ENCODE measurements at places on chromosomes 1 and 21.

- peak; percentile 84 for DNase-seq
Observed at GRCh38 chr1:33180226-33180910, 1.5 kb downstream of the TRIM62 start.

DNA sequence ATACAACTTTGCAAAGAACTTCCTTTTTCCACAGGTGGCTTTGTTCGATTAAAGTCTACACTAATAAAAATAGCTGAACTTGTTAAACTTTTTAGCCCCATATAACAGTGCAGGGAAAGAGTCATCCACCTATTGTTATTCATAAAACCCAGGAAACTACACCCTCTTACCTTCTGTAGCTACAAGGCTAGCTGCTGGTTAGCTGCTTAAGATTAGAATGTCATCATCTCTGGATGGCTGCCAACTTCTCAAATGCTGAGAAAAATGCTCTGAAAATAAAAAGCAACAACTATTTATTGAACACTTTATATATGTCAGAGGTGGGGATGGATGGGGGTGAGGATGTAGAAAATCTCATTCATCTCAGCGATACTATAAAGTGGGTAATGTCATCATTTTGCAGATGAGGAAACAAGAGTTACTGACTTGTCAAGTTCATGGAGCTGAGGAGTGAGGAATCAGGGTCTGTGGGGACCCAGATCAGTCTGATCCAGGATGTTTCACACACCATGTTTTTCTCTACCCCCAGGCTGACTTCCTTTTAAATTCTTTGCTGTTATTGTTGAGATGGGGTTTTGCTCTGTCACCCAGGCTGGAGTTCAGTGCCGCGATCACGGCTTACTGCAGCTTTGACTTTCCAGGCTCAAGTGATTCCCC, 17.1 kb downstream of the ATP5PF start:
- DNase-seq, result no peak

GRCh38 chr1:19325368-19325957, 13.3 kb downstream of the SLC66A1 start:
- no peak for DNase-seq

DNA sequence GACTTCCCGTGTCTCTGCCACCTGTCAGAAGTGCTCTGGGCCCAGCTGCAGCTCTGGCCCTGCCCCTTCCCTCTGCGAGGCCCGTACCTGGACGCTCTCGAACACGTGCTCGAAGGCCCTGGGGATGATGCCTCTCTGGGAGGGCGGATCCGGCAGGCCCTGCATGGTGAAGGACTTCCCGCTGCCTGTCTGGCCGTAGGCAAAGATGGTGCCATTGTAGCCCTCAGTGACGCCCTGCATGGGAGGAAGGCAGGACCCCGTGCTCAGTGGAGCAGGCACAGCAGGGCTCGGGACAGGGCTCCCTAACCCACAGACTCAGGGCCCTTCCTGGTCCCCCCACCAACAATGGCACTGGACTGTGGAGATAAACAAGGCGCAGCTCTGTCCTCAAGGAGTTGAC, 2.4 kb downstream of the KIF17 start:
- DNase-seq, result no peak

- DNase-seq, result no peak
Observed at GRCh38 chr1:209302779-209303568, 280.5 kb upstream of the CAMK1G start.

- DNase-seq, result peak; percentile 19
Observed at GRCh38 chr1:84853741-84854721, 39.0 kb downstream of the LPAR3 start.

DNA sequence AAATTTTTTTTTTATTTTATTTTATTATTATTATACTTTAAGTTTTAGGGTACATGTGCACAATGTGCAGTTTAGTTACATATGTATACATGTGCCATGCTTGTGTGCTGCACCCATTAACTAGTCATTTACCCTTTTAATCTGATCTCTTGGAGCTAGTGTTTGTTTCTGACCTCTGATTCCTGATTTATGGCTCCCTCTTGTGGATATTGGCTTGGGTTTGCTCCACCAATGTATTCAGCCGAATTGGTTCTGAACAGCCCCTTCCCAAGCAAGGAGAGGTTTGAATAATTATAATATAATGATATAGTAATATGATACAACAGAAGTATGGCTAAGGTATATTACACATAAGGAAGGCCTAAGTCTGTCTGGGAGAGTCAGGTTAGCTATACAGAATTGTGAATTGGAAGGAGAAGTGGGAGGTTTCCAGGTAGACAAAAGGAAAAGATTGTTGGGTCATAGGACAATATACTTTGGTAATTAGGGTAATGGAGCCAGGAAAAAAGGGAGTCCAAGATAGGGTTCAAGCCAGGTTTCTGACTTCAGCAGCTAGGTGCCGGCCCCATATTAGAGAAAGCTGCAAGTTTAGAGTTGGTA, 53.1 kb upstream of the HMCN1 start:
- DNase-seq, result no peak

- no peak for DNase-seq
Observed at GRCh38 chr1:150444232-150444631, 43.0 kb upstream of the TARS2 start.

GRCh38 chr1:48761411-48761810, 15.3 kb downstream of the BEND5 start:
- no peak for DNase-seq

GRCh38 chr1:98749152-98749756, 87.7 kb downstream of the SNX7 start:
- no peak for DNase-seq

DNA sequence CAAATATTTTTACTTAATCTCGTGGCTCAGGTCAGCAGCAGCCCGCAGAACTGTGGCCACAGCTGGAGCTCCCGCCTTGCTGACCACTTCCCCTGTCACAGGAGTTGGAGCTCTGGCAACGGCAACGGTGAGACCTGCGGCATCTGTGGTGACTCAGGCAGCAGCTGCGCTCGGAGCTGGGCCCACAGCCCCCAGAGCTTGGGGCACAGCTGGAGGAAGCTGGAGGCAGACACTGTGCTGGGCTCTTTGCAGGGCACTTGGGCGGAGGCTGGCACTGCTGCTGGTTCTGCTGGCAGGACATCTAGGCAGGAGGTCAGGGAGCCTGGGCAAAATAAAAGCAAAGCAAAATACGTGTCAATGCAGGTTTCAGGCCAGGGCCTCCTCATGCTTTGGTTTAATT, at the start of gene LCE3A:
Gene LCE3A, minus strand, starts transcription at position 301 of the 400 bp plus-strand sequence. Its CDS starts 0 bp downstream, at position 301.
- no peak for DNase-seq

DNA sequence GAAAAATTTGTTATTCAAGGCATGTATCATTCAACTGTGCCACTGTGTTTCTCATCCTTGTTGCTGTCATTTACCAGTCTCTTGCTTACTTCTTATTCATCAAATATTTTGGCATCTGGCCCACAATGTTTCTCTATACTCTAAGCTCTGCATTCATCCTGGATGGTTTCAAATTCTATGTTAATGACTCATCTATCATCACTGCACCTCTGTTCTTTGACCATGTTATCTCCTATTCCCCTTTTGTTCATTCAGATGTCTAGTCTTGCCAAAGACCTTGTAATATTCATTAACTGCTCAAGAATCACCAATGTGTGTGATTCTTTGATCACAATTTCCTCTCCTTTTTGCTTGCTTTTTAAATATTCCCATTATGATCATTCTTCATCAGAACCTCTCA, 54.6 kb upstream of the PRKACB start:
- DNase-seq, result no peak

GRCh38 chr1:25705699-25706098, 89.1 kb downstream of the MAN1C1 start:
- DNase-seq, result no peak

- DNase-seq, result no peak
Observed at GRCh38 chr1:47853059-47853458, 144.1 kb downstream of the TRABD2B start.

DNA sequence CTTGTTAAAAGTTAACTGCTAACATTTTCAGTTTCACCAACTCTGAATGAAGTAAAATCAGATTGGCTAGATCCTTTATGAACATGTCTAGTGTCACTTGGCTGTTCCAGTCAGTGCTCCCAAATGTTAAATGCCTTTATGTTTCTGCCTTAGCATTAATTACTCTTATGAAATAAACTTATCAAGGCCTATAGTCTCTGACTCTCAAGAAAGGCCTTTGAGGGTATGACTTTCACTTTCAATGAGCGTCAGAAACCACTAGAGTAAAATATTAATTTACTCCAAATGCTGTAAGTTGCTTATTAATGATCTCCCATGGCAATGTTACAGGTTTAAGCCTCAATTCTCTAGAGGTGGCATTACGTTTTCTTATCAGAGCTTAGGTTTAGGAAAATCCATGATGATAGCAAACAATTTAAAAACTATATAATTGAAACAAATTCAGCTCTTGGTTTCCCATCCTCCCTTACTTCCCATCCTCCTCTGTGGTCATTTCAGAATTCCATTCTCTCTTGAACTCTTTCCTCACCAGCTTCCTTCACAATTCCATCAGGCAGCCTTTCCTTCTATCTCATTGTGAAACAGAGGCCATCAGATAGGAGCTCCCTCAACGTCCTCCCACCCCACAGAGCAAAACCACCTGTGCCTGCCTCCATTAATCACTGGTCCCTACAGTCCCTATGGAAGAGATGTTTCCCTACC, 108.6 kb upstream of the COP1 start:
- DNase-seq, result no peak

DNA sequence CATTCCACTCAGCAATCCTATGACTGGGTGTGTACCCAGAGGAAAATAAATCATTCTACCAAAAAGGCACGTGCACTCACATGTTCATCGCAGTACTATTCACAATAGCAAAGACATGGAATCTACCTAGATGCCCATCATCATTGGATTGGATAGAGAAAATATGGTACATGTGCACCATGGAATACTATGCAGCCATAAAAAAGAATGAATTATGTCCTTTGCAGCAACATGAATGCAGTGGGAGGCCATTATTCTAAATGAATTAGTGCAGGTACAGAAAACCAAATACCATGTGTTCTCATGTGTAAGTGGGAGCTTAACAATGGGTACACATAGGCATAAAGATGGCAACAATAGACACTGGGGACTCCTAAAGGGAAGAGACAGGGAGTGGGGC, 39.9 kb upstream of the SLC35F3 start:
- DNase-seq, result no peak

DNA sequence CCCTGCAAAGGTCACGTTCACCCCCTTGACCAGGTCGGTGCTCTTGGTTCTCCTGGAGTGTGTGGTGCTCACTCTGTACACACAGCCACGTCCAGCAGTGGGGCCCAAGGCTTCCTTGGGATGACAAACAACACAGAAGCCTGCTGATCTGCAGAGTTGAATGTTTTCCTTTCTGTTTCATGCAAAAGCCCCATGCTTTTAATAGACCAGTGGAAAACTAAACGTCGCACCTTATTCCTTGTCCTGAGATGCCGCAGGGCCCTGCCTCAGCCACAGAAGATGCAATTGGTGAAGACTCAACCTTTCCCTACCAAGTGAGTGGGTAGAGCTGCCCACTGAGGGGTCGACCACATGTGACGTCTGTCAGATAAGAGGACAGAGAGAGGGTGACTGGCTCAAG, 5.8 kb upstream of the PDPN start:
- no peak for DNase-seq
